ENCODE measurements at places on chromosomes 13 and 19. TPM values are rescaled to one million over a fixed set of nuclear protein-coding genes. Genes with fewer than 3 reads are reported as not detected.

Gene RGL3
- 2.2 TPM for total RNA-seq

Gene CHAMP1
- total RNA-seq = 17.6 TPM

Gene KLC3
- 0.68 TPM for total RNA-seq

Gene ERICH6B
- total RNA-seq = not detected

Gene KIR3DL2
- total RNA-seq = not detected

Gene TMEM238
- total RNA-seq = 14.6 TPM

Gene ADM5
- total RNA-seq = 6.1 TPM

Gene LHB
- total RNA-seq = not detected

Gene FGF21
- total RNA-seq = not detected

Gene CARS2
- total RNA-seq = 57.1 TPM

Gene POU2F2
- total RNA-seq = 0.22 TPM

Gene ZNF90
- total RNA-seq = not detected

Gene GRIN3B
- total RNA-seq = 3.3 TPM

Gene COMP
- total RNA-seq = 0.09 TPM

All from A549 treated with ZK216348 at 1 μM for 4 hours (cell line).